ENCODE measurements at places on chromosomes 1 and 21.

- no peak for DNase-seq
Observed at GRCh38 chr1:67434491-67434890, 4.3 kb upstream of the SERBP1 start.

DNA sequence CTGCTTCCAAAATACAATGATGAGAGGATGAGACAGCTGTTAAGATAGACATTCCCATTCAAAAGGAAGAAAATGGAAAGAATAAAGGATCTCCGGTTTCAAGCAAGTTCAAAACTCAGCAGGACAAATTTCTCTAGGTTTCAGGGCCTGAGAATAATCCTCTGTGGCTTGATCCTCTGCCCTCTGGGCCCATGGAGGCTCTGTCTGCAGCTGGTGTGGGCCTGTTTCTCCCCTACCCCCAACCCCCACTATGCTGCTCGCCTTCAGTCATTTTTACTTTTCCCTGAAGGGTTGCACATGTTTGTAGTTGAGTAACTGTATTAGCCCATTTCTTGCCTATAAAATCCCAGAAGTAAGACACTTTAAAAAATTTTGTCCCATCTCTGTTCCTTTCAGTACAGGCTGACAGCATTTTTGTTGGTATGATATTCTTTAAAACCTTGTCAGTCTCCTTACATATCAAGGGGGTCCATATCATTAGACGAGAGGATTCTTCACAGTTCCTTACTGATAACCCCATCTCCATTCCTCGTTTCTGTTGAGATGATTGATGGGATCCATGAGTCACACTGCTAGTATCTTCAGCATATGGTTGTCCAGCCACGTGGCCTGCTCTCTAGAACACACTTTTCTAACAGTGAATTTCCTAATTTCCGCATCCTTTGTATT lies 10.5 kb downstream of the ZMYM4 start:
- no peak for DNase-seq

GRCh38 chr1:36591278-36591677 lies 108.6 kb upstream of the CSF3R start:
- DNase-seq = no peak

- DNase-seq = peak; percentile 8
Observed at GRCh38 chr1:244603498-244603897, 49.4 kb upstream of the DESI2 start.

- no peak for DNase-seq
Observed at GRCh38 chr1:240611228-240611618, 732 bp downstream of the GREM2 start.
